ENCODE measurements at places on chromosomes 11 and 22.

- no peak for DNase-seq
Observed at GRCh38 chr11:19696073-19696472, 16.6 kb upstream of the NAV2 start.

- no peak for DNase-seq
Observed at GRCh38 chr11:1863352-1864216, 10.7 kb downstream of the LSP1 start.

DNA sequence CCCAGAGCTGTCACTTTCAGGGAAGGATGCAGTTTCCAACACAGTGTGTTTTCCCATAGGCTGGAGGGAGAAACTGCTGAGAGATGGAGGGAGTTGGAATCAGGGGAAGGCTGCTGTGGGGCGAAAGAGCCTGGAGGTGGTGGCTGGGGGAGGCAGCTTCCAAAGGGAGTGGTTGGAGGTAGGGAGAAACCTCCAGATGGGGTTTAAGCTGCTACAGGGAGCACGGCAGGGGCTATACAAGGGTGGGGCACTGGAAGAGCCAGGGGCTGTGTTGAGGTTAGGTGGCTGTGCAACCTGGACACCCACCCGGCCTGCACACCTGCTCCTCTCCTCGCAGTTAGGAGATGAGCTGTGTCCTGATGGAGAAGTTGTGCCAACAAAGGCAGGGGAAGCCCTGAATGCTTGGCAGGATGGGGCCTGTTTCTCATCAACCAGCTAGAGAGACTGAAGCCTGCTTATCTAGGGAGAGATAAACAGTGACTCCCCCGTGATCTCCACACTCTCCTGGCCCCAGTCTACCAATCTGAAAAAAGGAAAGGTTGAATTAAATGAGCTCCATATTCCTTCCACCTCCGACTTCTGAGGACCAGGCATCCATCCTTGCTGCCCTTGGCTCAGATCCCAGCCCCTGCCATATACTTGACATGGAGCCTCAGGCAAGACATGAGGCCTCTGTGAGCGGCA lies 3.6 kb upstream of the SLCO2B1 start:
- DNase-seq: no peak

- peak; percentile 17 for DNase-seq
Observed at GRCh38 chr11:112453601-112454577, 193.2 kb upstream of the PLET1 start.

DNA sequence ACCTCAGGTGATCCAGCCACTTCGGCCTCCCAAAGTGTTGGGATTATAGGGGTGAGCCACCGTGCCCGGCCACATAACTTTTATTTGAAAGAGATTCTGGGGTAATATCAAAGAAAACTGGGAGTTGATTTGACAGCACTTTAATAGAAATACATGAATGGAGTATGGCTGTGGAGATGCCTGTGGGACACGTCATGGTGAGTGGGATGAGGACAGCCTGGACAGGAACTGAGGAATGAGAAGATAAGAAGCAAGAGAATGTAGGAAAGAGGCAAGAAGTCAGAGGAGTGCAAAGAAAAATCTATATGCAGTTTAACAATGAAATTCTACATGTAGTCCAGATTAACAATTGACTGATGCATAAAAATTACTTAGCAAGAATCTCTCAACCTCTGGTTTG lies 31.0 kb downstream of the SLC22A6 start:
- DNase-seq: no peak

- DNase-seq: no peak
Observed at GRCh38 chr22:31055635-31056159, 25.4 kb upstream of the SMTN start.

GRCh38 chr11:81573367-81573766 lies 1160.3 kb downstream of the FAM181B start:
- no peak for DNase-seq

- no peak for DNase-seq
Observed at GRCh38 chr11:112004389-112004788, 20.8 kb upstream of the DLAT start.
